GM23248 (cell line): ENCODE measurements at places on chromosomes 3 and 15.
A peak's percentile ranks its signal among the peaks of the same experiment; 100 is the strongest.

GRCh38 chr15:83842281-83842680 lies 188.4 kb downstream of the ADAMTSL3 start:
- no peak for DNase-seq

DNA sequence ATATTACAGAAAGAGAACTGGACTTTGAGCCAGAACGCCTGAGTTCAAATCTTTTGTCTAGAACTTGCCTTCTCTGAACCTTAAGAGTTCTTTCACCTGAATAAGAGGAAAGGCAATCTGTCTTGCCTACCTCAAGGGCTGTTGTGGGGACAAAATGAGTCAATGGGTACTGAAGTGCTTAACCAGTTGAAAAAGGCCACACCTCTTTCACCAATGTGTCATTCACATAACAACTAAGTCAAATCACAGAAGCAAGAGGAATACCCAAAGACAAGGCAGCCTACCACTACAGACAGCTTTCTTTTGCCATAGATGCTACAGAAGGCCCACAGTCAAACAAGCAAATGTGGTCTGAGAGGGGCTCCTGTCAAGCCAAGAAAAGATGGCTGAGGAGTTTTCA lies 39.7 kb downstream of the NBEAL2 start:
- peak; percentile 34 for DNase-seq

GRCh38 chr3:57810471-57811137 lies 54.5 kb downstream of the SLMAP start:
- DNase-seq, result no peak

DNA sequence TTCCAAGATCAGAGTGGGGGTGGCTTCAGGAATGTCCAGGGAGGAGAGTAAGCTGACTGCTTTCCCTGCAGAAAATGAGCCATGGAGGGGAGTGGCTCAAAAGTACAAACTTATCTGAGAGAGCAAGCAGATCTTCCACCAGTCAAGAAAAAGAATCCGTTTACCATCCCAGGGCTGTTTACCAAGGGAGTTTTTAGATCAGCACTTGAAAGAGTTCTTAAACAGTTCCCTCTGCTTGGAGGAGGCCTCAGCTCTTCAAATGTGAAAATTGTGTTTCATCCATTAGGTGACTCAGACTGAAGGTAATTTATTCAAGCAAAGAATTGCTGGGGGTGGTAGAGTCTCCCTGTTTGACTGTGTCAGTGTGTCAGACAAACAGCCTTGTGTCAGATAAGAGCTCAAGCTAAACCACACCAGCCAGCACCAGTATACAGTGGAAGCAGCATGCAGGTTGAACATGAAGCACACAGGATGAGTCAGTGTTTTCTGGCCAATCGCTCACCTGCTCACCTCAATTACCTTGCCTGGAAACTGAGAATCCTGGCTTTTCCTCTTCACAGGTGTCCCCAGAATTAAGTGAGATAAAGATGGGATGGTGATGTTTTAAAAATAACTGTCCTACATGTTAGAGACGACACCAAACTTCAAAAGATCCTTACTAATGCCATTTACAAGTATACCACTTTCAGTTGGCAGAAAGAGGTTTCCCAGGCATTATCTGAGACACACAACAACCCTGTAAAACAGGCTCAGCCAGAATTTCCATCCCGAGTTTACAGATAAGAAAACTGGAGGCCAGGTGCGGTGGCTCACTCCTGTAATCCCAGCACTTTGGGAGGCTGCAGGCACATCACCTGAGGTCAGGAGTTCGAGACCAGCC lies 21.7 kb downstream of the SH3BP5 start:
- peak; percentile 83 for DNase-seq

- no peak for DNase-seq
These were observed 1034.1 kb upstream of the SEMA6D start for GRCh38 chr15:46682969-46683791.

DNA sequence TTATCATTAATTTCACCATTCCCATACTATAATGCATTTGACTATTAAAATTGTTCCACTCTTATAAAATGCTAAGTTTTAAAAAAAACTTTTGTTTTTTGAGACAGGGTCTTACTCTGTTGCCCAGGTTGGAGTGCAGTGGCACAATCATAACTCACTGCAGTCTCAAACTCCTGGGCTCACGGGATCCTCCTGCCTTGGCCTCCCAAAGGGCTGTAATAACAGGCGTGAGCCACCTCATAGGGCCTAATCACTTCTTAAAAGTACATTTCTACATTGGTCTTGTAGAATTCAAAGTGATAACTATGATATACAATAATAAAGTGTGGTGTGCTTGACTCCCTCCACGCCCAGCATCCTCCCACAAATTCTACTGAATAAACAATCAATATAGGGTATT lies 3.0 kb downstream of the DENND4A start:
- no peak for DNase-seq

- DNase-seq, result no peak
These were observed 391.4 kb downstream of the LRTM1 start for GRCh38 chr3:54536450-54536849.

DNA sequence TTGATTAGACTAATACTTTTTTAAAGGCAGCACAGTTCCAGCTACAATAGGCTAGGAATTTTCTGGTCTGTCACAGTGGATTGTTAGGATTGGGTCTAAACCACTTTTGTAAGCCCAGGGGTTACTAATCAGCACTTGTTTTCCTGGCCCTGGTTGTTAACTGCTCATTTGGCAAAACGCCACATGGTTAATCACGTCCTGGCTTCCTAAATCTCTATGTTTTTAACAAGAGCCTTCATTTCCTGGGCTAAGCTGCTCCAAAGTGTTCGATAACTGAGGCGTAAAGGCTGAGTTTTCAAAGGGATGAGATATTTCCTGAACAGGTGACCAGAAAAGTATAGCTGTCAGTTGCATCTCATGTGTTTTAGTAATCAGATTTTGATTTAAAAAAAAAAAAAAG lies 38.9 kb upstream of the CLRN1 start:
- peak; percentile 72 for DNase-seq

DNA sequence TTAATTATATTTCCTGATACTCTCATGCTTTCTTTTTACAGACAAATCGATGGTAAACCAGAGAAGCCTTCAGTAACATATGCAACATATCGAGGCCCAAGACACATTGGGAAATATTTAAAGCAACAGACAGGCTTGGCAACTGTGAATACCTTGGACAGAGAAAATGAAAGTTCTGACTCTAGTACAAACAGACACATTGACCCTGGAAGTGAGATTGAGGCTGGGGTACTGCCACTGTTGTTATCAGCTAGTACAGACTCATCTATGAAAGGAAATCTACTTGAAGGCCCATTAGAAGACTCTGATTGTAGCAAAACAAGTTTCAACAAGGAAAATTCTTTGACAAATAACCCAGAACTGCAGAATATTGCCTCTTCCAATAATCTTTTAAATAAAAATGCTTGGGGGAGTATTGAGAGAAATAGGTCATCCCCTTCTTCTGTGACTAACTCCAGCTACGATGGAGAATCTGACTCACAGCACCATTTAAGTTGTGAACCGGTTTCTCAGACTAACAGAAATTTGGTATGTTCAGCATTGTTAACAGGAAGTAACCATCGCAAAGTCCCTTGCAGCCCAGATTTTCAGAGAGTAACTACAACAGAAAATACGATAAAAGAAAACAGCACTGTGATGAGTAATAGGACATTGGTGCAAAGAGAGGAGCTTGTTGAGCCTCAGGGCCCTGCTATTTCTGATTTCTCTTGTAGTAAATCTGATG lies 50.2 kb downstream of the CRYBG3 start:
- peak; percentile 98 for DNase-seq

- peak; percentile 69 for DNase-seq
These were observed 80.1 kb downstream of the EBLN2 start for GRCh38 chr3:73141525-73141924.

GRCh38 chr3:36895496-36896409 lies 49.1 kb downstream of the TRANK1 start:
- DNase-seq, result no peak
